ENCODE measurements at places on chromosomes 2 and 18.

- no peak for DNase-seq
These were observed 38.5 kb downstream of the MERTK start for GRCh38 chr2:111936881-111937280.

- no peak for DNase-seq
These were observed 16.2 kb downstream of the MTIF2 start for GRCh38 chr2:55252832-55253231.

DNA sequence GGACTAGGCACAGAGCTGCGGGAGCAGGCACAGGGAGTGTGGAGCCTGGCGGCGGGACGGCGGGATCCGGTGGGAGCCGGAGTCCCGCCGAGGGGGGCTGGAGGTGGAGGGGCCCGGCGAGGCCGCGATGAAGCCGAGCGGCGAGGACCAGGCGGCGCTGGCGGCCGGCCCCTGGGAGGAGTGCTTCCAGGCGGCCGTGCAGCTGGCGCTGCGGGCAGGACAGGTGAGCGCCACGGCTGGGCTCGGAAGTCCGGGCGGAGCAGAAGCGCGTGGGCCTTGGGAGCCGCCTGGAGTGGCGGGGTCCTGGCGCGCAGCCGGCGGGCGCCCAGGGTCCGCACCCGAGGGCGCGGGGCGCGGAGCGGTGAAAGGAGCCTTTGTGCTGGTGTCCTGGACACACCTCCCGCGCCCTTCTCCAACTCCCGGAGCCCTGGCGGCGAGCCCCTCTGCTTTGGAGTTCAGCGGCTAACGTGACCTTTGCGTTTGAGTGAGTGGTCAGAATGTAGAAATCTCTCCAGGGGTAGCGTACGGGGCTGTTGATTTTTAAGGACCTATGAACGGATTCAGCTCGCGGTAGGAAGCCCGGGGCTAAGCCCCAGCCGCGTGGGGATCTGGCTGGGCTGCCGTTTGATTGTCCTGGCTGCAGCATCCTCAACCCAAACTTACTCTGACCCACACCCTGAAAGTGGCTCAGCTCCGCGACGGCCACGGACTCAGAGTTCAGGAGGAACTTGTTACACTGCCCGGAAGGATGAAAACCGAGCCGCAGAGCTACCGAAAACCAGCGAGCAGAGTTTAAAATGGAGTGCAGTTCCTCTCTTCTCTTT lies 448 bp downstream of the IMPA2 start:
- DNase-seq: no peak

DNA sequence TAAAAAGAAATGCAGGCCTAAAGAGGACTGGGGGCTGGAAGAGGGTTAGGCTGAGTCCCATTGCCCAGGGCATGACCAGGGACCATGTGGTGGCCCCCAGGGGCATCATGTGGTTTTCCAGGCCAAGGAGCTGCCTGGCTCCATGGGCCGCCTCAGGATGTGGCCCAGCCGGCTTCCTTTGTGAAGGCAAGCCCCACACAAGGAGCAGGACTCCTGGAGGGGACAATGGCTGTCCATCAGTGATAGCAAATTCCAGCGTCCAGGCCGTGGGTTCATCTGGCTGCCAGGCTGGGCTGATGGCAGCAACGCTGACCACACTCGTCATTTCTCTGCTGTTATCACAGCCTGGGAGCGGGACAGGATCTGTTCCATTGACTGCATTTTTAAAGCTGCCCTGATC lies 82.5 kb downstream of the GBX2 start:
- DNase-seq: no peak

DNA sequence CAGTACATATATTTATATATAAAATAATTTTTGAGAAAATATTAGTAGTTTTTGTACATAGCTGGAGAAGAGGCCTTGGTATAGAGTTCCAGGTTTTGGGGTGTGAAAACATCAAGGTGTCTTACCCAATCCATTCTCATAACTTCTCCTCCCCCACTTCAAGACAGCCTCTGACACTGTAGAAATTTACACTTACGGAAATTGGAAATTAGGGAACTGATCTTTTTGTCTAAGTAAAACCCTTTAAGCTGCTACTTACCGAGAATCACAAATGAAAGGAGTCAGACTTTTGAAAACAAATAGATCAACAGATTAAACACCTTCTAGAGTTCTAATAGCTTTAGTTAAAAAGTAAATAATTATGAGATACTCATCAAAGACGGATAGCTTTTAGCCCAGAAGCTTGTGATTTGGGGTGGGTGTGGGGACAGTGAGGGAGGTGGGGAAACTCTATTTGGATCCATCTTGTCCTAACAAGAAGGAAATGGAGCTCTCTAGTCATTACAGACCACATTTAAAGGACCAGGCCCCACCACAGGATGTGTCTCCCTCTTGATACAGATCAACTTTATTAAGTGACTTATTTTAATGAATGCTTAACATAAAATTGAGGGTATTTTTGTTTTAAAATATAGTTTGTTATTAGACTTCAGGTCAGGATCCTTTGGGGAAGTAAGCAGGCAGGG lies 11.1 kb upstream of the FBXO11 start:
- DNase-seq: no peak

DNA sequence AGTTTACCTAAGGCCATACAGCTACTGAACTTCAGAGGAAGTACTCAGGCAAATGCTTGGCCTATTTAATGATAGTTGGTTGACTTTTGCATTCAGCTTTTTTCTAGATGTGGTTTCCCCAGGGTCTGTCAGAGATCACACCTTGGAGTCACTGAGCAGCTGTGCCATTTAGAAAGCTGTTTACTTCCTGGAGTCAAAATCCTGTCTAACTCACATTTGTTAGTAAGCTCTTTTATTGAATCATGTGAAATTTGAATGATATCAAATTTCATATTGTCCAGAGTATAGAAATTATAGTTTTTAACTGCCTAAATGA lies 7.6 kb upstream of the TRIB2 start:
- no peak for DNase-seq

DNA sequence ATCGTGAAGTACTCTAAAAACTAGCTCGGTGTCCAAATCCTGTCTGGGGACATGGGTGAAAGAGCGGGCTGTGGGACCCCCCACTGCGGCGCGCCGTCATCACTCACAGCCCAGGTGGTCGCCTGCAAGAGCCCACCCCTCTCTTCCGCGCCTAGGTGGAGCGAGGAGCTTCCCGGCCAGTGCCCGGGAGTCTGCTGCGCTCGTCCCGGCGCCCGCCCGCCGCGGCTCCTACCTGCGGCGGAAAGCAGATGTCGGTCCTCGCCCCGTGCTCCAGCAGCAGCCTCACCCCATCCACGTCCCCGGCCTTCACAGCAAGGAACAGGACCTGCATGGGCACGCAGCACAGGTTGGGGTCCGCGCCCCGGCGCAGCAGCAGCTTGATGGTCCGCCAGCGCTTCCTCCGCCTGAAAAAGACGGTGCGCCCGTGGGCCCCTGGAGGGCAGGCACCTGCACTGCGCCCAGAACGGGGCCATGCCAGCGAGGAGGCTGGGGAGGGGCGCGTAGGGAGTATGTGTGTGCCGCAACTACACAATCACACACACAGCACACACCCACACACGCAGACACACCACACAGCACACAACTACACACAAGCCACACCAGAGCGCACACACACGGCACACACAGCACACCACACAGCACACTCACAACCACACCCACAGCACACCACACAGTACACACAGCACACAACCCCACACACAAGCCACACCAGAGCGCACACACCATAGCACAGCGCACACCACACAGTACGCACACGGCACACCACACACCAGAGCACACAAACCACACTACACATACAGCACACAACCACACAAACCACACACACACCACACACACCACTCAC lies 37.4 kb downstream of the ANKMY1 start:
- DNase-seq: no peak

GRCh38 chr2:17084877-17085276 lies 419.2 kb upstream of the CYRIA start:
- DNase-seq: no peak

DNA sequence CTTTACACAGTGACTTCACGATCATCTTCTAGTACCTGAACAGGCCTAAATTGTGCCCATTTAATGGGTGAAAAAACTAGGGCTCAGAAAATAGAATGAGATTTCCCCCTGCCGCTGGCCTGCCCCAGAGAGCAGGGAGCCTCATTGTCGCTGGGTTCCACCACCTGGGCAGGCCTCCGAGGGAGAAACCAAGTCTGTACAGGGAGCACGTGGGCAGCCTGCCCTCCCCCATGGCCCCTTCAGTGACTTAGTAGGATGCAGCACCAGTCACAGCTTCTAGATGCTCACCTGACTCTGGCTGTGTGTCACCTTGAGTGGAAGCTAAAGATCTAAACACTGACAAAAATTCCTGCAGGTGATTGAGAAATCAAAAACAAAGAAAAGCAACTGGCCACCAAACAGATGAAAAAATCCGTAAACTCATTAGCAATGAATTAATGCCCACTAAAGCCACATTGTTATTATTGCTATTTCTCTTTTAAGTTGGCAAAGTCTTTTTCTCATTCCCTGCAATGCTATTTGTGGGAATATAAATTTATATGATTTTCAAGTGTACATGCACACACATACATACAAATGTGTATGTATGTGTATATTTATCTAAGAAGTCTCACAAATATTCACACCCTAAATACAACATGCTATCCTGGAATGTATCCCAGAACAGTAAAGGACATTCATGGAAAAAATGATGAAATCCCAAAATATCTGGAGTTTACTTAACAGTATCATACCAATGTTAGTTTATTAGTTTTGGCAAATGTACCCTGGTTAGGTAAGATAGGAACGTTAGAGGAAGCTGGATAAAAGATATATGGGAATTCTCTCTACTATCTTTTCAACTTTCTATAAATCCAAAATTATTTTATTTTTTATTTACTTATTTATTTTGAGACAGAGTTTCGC lies 18.7 kb upstream of the ASPRV1 start:
- no peak for DNase-seq

Measured in non-pigmented ciliary epithelial cell (primary cell).